T-helper 17 cell (primary cell): ENCODE measurements at places on chromosomes 6 and 20. TPM values are rescaled to one million over a fixed set of nuclear protein-coding genes. Genes with fewer than 3 reads are reported as not detected.

The ADGRF4 gene
- total RNA-seq = not detected

- no peak for DNase-seq
- H3K4me1 ChIP-seq = no peaks in the 10 kb centered on the region
- no peak overlapping the region for H3K27ac ChIP-seq
Observed at GRCh38 chr6:10190042-10190441, 224.8 kb downstream of the TFAP2A start.

DNA sequence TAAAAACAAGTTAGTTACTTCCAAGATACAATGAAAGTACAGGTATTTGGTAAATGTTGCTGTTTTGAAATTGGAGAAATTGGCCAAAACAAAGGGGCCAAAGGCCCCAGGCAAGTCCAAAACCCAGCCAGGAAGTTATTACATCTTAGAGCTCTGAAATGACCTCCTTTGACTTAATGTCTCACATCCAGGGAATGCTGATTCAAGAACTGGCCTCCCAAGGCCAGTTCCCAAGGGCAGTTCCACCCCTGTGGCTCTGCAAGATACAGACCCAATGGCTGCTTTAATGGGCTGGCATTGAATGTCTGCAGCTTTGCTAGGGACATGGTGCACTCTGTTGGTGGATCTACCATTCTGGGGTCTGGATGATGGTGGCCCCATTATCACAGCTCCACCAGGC is 217.3 kb upstream of the FKBP1C start:
- DNase-seq = no peak
- H3K36me3 ChIP-seq = no peaks in the 10 kb centered on the region
- no peak overlapping the region for H3K4me3 ChIP-seq
- no peak overlapping the region for H3K27ac ChIP-seq
- H3K27me3 ChIP-seq = no peaks in the 10 kb centered on the region

The LY6G6C gene
- total RNA-seq = not detected

DNA sequence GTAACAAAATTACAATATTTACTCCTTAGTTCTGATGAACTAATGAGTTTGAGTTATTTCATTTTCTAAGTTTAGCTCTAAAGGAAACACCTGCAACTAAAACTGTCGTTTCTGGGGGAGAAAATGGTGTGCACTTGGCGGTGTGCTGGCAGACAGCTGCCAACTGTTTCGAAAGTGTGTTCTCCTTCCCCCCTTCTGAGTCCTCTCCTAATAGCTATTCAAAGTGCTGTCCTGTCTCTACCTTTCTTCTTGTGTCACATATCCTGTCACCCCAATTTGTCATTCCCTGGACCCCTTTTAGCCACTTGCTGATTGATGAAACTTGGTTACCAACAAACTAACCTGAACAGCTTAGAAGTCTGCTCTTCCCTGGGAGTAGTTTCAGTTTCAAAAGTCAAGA is 4.9 kb upstream of the UBE2J1 start:
- no peak for DNase-seq
- no peaks in the 10 kb centered on the region for H3K27me3 ChIP-seq
- peak overlapping the region; percentile 92 for H3K4me3 ChIP-seq
- no peaks in the 10 kb centered on the region for H3K36me3 ChIP-seq
- H3K27ac ChIP-seq = peak overlapping the region; percentile 86
- H3K4me1 ChIP-seq = peaks cover 24% of the 10 kb centered on the region

- H3K27me3 ChIP-seq = no peaks in the 10 kb centered on the region
- DNase-seq = no peak
- H3K4me3 ChIP-seq = peak overlapping the region; percentile 77
- peak overlapping the region; percentile 95 for H3K27ac ChIP-seq
Observed at GRCh38 chr6:498795-499231, 107.3 kb downstream of the IRF4 start.

- DNase-seq = no peak
- no peak overlapping the region for H3K4me3 ChIP-seq
- H3K4me1 ChIP-seq = peaks cover 74% of the 10 kb centered on the region
- peaks cover 3% of the 10 kb centered on the region for H3K36me3 ChIP-seq
Observed at GRCh38 chr20:1377984-1378734, 14.7 kb downstream of the FKBP1A start.

The PRL gene
- not detected for total RNA-seq

The GJA1 gene
- 0.12 TPM for total RNA-seq

DNA sequence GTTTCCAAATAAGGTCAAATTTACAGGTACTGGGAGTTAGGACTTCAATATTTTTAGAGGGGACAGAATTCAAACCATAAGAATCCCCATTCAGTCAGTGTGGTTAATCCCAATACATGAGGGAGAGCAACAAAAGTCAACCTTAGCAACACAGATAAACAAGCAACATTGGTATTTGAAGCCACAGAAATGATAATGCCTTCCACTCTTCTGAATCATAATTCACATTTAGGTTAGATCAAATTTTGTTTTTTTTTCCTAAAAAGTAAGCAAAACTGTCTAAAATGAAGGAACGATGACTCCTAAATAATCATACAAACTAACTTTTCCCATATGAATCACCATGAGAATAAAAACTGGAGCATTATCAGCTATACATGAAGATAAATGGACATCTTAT is 246.0 kb upstream of the TENT5A start:
- peaks cover 3% of the 10 kb centered on the region for H3K36me3 ChIP-seq
- no peaks in the 10 kb centered on the region for H3K27me3 ChIP-seq
- no peak overlapping the region for H3K27ac ChIP-seq
- no peak overlapping the region for H3K4me3 ChIP-seq

The CLPSL1 gene
- total RNA-seq = not detected

GRCh38 chr6:9481292-9482029 is 933.4 kb downstream of the TFAP2A start:
- no peak overlapping the region for H3K4me3 ChIP-seq
- DNase-seq = no peak
- H3K27ac ChIP-seq = no peak overlapping the region
- H3K36me3 ChIP-seq = no peaks in the 10 kb centered on the region
- no peaks in the 10 kb centered on the region for H3K27me3 ChIP-seq

The RSPH9 gene
- 0.29 TPM for total RNA-seq

- peak overlapping the region; percentile 39 for H3K27ac ChIP-seq
- peaks cover 17% of the 10 kb centered on the region for H3K4me1 ChIP-seq
- no peak for DNase-seq
- H3K36me3 ChIP-seq = peaks cover 2% of the 10 kb centered on the region
- no peaks in the 10 kb centered on the region for H3K27me3 ChIP-seq
- H3K4me3 ChIP-seq = no peak overlapping the region
Observed at GRCh38 chr6:139591075-139591865, 216.8 kb upstream of the CITED2 start.

DNA sequence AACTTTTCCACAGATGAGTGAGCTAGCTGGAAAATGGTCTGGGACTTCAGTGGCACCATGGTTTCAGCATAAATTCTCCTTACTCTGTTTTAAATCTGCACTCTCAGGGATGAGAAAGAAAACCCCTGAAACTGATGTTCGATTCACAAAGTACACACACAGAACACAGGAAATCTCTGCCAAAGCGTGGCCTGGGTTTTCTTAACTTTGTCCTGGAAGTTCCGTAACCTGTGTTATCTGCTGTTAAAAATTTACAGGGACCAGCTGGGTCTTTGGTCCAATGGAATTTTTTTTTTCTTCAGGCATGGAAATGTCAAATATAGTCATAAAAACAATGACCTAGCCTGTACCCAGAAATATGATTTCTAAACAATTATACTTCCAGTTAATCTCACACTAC is 7.3 kb downstream of the SCML4 start:
- H3K27me3 ChIP-seq = no peaks in the 10 kb centered on the region
- H3K36me3 ChIP-seq = peaks cover 5% of the 10 kb centered on the region
- H3K4me1 ChIP-seq = peaks cover 62% of the 10 kb centered on the region
- H3K27ac ChIP-seq = peak overlapping the region; percentile 100

GRCh38 chr6:161686655-161687054 is 412.8 kb upstream of the AGPAT4 start:
- no peaks in the 10 kb centered on the region for H3K27me3 ChIP-seq
- H3K4me1 ChIP-seq = no peaks in the 10 kb centered on the region
- no peak for DNase-seq
- no peak overlapping the region for H3K27ac ChIP-seq
- peaks cover 2% of the 10 kb centered on the region for H3K36me3 ChIP-seq

The GNL1 gene
- 211 TPM for total RNA-seq

The LY6G6F gene
- total RNA-seq = 1.6 TPM

The CALHM5 gene
- total RNA-seq = 0.65 TPM

DNA sequence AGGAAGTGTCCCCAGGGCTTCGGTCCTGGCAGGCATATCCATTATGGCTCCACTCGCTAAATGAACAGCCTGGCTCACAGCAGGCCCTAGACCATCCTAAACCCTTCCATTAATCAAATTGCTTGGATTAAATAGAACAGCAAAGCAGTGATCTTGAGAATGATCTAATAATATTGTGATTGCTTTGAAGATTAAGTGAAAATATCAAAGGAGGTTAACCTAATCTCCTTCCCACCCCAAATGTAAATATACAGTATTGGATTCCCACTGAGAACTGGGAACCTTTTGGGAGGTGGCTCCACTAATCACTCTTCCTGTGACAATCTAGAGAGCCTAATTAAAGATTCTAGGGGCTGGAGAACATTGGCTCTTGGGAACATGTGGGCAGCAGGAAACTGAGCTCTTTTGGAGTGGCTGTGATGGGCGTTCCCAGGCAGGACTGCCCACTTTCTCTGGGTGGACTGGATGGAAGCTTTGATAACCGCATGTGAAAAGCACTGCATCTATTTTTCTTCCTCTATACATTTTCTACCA is 68.3 kb upstream of the FRMD1 start:
- H3K4me3 ChIP-seq = no peak overlapping the region
- no peak for DNase-seq
- H3K27ac ChIP-seq = no peak overlapping the region
- H3K36me3 ChIP-seq = no peaks in the 10 kb centered on the region

DNA sequence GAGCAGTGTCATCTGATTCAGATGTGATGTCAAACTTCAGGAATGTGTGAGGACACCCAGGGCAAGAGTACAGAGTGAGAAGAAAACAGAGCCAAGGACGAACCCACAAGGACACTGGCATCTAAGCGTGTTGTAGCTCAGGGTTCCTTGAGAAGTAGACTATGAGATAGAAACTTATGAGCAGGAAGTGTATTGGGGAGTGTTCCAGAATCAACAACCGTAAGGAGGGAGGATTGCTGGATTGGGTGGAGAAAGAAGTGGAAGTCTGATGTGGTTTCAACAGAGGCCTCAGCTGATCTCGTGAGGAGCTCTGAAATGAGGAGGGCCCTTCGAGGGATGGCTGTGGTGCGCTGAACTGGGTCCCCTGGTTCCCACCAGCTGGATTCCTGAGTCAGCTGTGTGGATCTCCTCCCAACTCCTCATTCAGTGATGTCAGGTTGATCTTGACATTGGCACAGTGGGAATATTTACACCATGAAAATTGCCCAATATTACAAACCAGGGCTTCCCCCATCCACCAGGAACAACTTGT is 25.7 kb upstream of the IGF2R start:
- H3K36me3 ChIP-seq = peaks cover 5% of the 10 kb centered on the region
- H3K27me3 ChIP-seq = peaks cover 15% of the 10 kb centered on the region
- H3K4me1 ChIP-seq = peaks cover 11% of the 10 kb centered on the region

DNA sequence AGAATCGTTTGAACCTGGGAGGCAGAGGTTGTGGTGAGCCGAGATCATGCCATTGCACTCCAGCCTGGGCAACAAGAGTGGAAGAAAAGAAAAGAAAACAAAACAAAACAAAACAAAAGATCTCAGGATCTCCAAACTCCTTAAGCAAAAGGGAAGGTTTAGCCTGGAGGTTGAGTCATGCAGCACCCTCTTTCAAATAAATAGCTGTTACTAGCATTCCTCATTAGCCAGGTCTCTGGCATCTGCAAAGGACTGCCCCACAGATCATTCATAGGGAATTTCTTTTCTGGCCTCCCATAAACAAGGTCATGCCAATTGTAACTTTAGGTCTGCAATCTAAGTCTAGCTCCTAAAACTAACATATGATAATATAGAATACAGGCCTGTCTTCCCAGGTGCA is 37.2 kb downstream of the EDN1 start:
- H3K4me3 ChIP-seq = no peak overlapping the region
- no peak overlapping the region for H3K27ac ChIP-seq
- no peak for DNase-seq
- peaks cover 3% of the 10 kb centered on the region for H3K4me1 ChIP-seq

- H3K27me3 ChIP-seq = peaks cover 22% of the 10 kb centered on the region
- no peaks in the 10 kb centered on the region for H3K36me3 ChIP-seq
- H3K4me1 ChIP-seq = peaks cover under 1% of the 10 kb centered on the region
- no peak for DNase-seq
- no peak overlapping the region for H3K4me3 ChIP-seq
Observed at GRCh38 chr6:33988121-33989015, 157.5 kb downstream of the GRM4 start.

DNA sequence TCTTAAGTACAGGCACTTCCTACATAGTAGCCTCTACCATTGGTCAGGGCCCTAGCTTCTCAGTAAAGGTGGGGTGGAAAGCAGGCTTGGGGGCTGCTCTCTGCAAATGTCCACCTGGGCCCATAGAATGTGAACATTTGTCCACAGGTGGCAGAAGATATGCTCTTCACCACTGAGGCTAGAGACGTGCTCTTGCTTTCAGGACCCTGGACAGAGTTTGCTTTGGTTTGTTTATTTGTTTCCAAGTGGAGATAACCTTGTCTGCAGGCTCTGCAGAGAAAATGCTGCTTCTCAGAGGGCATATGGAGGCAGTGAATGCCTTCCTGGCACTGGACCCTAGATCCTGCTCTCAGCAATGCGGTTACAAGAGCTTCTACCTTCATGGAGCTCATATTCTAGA is 129.0 kb downstream of the F13A1 start:
- peaks cover 3% of the 10 kb centered on the region for H3K36me3 ChIP-seq
- DNase-seq = no peak
- H3K27me3 ChIP-seq = peaks cover 16% of the 10 kb centered on the region
- no peaks in the 10 kb centered on the region for H3K4me1 ChIP-seq

The TFAP2D gene
- not detected for total RNA-seq

The MUCL3 gene
- not detected for total RNA-seq

DNA sequence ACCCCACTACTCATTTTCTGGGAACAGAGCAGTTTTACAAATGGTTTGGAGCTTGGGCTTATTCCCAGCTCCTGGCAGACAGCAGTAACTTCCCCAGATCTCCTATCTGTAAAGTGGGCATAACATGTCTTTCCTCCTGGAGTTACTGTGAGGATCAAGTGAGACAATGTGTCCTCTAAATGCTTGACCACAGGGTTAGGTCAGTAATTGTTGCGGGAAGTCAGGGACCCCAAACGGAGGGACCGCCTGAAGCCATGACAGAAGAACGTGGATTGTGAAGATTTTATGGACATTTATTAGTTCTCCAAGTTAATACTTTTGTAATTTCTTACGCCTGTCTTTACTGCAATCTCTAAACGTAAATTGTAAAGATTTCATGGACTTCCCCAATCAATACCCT is 15.3 kb upstream of the ZNFX1 start:
- H3K27me3 ChIP-seq = no peaks in the 10 kb centered on the region
- no peak for DNase-seq
- H3K4me3 ChIP-seq = no peak overlapping the region
- H3K27ac ChIP-seq = no peak overlapping the region

GRCh38 chr6:158752613-158753012 is 66.6 kb downstream of the EZR start:
- peaks cover 4% of the 10 kb centered on the region for H3K36me3 ChIP-seq
- H3K27ac ChIP-seq = no peak overlapping the region
- peaks cover 2% of the 10 kb centered on the region for H3K4me1 ChIP-seq
- no peak for DNase-seq
- H3K27me3 ChIP-seq = no peaks in the 10 kb centered on the region

The SMIM8 gene
- 7.0 TPM for total RNA-seq

GRCh38 chr6:75563032-75563431 is 38.6 kb upstream of the SENP6 start:
- H3K27ac ChIP-seq = no peak overlapping the region
- peaks cover 20% of the 10 kb centered on the region for H3K27me3 ChIP-seq
- H3K4me1 ChIP-seq = no peaks in the 10 kb centered on the region
- H3K4me3 ChIP-seq = no peak overlapping the region
